ENCODE measurements at places on chromosomes 3 and 15.
A peak's percentile ranks its signal among the peaks of the same experiment; 100 is the strongest.

DNA sequence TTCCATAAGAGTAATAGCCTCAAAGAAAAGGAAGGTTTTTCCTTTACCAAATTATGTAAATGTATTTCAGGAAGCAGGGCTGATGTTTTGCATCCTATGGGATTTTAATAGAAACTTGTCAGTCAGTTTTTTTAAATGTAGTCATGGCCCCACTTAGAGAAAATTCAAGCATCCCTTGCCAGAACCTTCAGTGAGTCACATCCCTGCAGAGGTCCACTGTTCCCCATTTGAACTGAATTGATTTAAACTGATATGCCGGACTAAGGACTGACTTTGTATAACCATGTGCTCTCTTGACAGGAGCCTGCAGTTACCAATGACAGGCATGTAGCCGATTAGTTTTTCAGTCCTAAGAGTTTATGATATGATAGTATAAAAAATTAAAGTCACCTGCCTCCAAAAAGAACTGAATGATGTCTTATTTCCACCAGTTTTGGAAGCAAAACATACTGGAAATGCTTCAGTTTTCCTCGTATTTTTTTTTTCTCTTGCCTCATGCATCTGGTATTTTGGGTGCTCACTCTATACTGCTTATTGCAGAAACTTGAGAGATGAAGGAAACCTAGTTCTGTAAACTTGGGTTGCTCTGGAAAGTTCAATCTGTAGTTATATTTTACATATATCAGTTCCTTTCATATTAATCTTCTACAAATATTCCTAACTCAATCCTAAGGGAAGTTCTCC lies 30.7 kb downstream of the LRTM1 start:
- H3K27me3 ChIP-seq = peaks cover 3% of the 10 kb centered on the region
- H3K36me3 ChIP-seq = no peaks in the 10 kb centered on the region
- H3K4me1 ChIP-seq = peaks cover 5% of the 10 kb centered on the region
- no peak overlapping the region for H3K4me3 ChIP-seq
- no peak for DNase-seq

- no peaks in the 10 kb centered on the region for H3K27me3 ChIP-seq
- peaks cover 4% of the 10 kb centered on the region for H3K4me1 ChIP-seq
- no peak overlapping the region for H3K27ac ChIP-seq
- no peak for DNase-seq
- no peaks in the 10 kb centered on the region for H3K36me3 ChIP-seq
- H3K4me3 ChIP-seq = no peak overlapping the region
These were observed 10.0 kb downstream of the TRPM1 start for GRCh38 chr15:31091481-31091880.

GRCh38 chr3:26375843-26376530 lies 246.6 kb upstream of the LRRC3B start:
- no peaks in the 10 kb centered on the region for H3K36me3 ChIP-seq
- H3K4me3 ChIP-seq = no peak overlapping the region
- no peak overlapping the region for H3K27ac ChIP-seq
- no peak for DNase-seq

GRCh38 chr3:140765246-140765645 lies 87.4 kb downstream of the TRIM42 start:
- no peak overlapping the region for H3K4me3 ChIP-seq
- DNase-seq = no peak
- H3K36me3 ChIP-seq = no peaks in the 10 kb centered on the region
- no peaks in the 10 kb centered on the region for H3K4me1 ChIP-seq

DNA sequence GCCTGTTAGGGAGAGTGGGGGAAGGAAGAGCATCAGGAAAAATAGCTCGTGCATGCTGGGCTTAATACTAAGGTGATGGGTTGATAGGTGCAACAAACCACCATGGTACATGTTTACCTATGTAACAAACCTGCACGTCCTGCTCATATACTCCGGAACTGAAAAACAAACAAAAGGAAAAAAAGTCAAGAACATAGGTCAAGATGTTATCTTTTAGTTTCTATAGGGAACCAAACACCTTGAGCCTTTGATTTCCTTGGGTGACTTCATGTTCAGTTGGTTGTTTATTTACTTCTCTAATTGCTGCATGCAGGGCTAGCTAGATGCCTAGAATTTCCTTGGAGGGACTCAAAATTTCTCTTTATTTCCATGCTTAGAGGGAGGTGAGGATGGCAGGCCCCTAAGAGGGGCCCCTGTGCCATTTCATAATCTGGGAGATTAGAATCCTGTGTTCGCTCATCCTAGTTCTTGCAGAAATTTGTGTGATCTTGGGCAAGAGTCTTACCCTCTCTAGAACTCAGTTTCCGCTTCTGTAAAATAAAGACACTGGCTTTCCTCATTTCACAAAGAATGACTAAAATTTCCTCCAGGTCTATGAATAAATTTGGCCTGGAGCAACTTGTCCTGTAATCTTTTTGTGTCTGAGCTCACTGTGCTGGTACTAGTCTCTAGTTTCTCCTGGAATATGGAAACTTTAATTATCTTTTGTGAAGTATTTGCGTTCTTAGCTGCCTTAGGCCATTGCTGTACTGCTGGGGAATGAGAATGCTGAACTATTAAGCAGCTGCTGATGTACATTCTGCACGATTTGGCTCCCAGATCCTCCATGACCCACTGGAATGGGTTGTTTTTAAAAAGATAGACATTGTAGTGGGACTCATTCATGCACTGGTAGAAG lies 457.5 kb downstream of the EDEM1 start:
- H3K27ac ChIP-seq = no peak overlapping the region
- H3K27me3 ChIP-seq = no peaks in the 10 kb centered on the region
- H3K4me3 ChIP-seq = no peak overlapping the region

GRCh38 chr15:79172801-79173460 lies 82.4 kb upstream of the RASGRF1 start:
- H3K27me3 ChIP-seq = peaks cover 28% of the 10 kb centered on the region
- no peaks in the 10 kb centered on the region for H3K36me3 ChIP-seq
- no peak overlapping the region for H3K27ac ChIP-seq
- DNase-seq = no peak
- no peak overlapping the region for H3K4me3 ChIP-seq

DNA sequence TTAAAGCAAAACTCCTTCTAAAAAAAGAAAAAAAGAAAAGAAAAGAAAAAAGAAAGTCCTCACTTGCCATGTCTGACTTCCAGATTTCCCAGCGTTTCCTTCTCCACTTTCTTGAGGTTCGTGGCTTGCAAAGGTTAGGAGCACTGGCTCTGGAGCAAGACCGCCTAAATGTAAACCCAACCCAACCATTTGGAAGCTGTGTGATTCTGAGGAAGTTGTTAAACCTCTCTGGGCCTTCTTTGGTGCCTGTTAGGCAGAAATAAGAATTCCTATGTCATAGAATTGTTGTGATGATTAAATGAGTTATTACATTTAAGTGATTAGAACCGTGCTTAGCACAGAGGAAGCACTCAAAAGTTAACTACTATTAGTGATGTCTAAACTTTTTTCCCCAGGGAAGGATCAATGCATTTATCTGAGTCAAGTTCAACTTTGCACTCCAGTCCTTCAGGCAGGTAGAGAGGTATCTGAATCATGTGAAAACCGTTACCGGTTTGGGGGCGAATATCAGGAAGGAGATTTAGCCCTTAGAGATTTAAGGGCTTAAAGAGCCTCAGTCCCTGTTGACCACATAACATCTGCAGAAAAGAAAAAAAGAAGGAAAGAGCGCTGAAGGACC lies 78.3 kb upstream of the HES1 start:
- H3K36me3 ChIP-seq = no peaks in the 10 kb centered on the region
- no peaks in the 10 kb centered on the region for H3K27me3 ChIP-seq
- no peak for DNase-seq

DNA sequence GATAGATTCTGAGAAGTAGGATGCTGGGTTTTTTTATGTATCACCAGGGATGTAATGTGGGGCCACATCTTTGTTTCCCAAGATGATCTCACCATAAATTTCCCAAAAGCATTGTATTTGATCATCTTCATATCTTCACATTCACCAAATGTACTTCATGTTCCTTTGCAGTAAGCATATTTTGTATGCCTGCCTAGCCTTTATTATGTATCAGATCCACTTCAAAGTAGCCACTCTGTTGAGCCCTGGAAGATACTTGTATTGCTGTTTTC lies 14.2 kb upstream of the GATM start:
- no peak overlapping the region for H3K4me3 ChIP-seq
- DNase-seq = no peak
- H3K27me3 ChIP-seq = peaks cover 19% of the 10 kb centered on the region
- H3K4me1 ChIP-seq = peaks cover 8% of the 10 kb centered on the region
- no peaks in the 10 kb centered on the region for H3K36me3 ChIP-seq

GRCh38 chr3:185717121-185717520 lies 107.7 kb downstream of the IGF2BP2 start:
- peaks cover 7% of the 10 kb centered on the region for H3K36me3 ChIP-seq
- no peak overlapping the region for H3K4me3 ChIP-seq
- no peak for DNase-seq
- H3K27ac ChIP-seq = peak overlapping the region; percentile 83
- no peaks in the 10 kb centered on the region for H3K27me3 ChIP-seq

DNA sequence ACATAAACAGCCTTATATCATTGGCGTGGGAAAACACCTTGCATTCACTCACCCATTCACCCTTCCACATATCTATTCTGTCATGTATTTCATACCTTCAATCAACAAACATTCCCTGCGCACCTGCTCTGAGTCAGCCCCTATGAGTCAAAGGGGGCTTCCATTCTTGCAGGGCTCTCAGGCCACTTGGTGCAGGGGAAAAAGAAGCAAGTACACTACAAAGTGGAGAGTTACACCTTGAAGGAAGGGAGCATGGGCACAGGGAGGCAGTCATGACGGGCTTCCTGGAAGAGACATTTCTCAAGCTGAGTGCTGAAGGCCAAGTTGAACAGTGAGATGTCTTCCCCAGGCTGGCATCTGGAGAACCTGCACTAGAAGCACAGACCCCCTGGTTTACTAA lies 4.6 kb upstream of the AMOTL2 start:
- no peaks in the 10 kb centered on the region for H3K36me3 ChIP-seq
- peaks cover 13% of the 10 kb centered on the region for H3K4me1 ChIP-seq
- no peak overlapping the region for H3K4me3 ChIP-seq
- H3K27ac ChIP-seq = no peak overlapping the region

DNA sequence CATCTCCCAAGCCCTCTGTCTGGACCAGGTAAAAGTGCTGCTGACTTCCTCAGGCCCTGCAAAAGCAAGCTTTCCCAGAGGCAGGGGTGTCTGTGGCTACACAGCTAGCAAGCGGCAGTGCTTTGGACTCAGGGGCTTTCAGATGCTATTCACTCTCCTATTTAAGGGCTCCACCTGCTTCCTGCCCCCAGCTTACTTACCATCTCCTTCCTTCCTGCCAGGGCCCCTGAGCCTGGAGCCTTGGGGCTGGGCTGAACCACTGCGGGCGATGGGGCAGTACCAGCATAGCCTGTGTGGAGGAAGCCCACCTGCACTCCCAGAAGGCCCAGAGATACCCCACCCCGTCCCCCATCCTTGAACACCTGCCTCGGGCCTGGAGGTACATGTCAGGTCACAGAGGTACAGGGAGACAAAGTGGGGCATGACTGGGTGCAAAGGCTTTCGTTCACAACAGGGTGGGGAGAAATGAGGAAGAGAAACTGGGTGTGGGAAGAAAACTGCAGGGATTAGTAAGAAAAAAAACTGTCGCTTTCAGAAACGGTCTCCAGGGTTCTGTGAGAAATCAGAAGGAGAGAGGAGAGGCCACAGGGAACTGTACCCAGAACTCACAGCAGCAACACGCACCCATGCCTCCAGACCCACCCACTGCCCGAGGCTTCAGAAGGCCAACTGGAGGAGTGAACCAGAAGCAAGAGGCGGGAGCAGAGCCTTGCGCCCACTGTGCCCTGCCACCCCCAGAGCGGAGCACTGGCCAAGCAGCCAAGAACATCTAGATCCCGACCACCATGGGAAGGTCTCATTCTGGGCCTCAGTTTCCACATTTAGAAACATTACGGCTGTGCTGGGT lies 49.5 kb downstream of the CCDC12 start:
- peaks cover 19% of the 10 kb centered on the region for H3K36me3 ChIP-seq
- H3K4me1 ChIP-seq = peaks cover 16% of the 10 kb centered on the region
- no peaks in the 10 kb centered on the region for H3K27me3 ChIP-seq

GRCh38 chr3:119085070-119085439 lies 50.4 kb upstream of the IGSF11 start:
- DNase-seq = no peak
- no peaks in the 10 kb centered on the region for H3K27me3 ChIP-seq
- H3K4me1 ChIP-seq = no peaks in the 10 kb centered on the region
- H3K4me3 ChIP-seq = no peak overlapping the region
- no peaks in the 10 kb centered on the region for H3K36me3 ChIP-seq
- H3K27ac ChIP-seq = no peak overlapping the region

DNA sequence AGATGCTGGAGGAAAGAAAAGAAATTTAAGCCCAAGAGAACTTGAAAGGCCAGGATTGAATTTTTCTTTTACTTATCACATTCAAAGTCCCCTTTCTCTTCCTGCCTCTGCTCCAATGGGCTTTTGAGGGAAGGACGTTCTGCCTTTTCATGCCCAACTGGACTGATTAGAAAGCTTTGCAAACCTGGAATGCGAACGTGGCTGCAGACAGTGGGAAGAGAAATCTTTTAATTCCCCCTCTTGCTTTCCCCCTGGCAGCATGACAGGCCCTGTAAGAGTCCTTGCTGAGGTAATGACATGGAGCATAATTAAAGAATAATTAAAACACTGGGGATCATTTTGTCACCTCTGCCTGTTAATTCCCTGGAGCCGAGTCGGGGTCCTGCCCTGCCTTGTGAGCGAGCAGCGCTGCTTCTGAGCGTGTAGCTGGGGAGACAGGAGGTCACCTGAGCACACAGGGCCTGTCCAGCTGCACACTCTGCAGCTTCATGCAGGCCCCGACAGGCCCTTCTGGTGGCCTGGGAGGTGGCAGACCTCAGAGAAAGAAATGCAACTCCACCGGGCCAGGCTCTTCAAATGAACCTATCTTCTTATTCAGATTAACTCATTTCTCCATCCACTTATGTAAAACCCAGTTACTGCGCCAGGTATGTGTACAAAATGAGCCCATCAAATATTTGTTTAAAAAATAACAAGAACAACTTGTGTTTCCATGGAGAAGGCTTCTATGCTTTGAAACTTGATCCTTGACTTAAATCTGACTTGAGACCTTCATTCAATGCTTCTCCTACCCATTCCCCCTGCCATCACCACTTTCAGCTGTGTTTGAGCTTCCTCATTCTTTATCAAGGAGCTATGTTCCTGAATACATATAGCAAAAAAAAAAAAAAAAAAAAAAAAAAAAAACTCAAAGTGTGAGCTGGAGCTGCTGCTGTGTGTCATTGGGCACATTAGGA lies 628.2 kb upstream of the CFAP20DC start:
- peaks cover 13% of the 10 kb centered on the region for H3K4me1 ChIP-seq
- no peaks in the 10 kb centered on the region for H3K27me3 ChIP-seq
- H3K36me3 ChIP-seq = no peaks in the 10 kb centered on the region

GRCh38 chr3:171525437-171525836 lies 65.2 kb upstream of the TNIK start:
- DNase-seq = no peak
- no peaks in the 10 kb centered on the region for H3K27me3 ChIP-seq
- no peaks in the 10 kb centered on the region for H3K36me3 ChIP-seq
- no peaks in the 10 kb centered on the region for H3K4me1 ChIP-seq
